ENCODE measurements at places on chromosomes 5 and 9.

GRCh38 chr5:41736641-41737040 is 133.6 kb downstream of the OXCT1 start:
- DNase-seq: no peak

DNA sequence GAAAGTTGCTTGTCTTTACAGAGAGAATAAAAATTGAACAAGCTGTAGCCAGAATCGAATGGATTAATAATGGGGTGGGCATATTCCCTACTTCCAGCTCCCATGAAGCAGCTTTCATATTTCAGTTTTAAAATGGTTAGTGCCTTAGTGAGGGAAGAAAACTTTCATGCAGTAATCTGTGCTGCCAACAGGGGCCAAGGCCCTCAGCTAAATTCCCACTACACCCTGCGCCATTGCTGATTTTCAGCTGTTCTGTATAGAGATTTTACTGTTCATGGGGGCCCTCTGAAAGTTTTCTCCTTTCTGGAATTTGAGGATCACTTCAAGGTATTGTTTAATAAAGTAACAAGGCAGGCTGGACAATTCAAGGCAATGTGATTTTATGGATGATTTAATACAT is 58.2 kb downstream of the CAST start:
- no peak for DNase-seq

GRCh38 chr5:127233590-127233989 is 57.0 kb upstream of the MEGF10 start:
- no peak for DNase-seq

DNA sequence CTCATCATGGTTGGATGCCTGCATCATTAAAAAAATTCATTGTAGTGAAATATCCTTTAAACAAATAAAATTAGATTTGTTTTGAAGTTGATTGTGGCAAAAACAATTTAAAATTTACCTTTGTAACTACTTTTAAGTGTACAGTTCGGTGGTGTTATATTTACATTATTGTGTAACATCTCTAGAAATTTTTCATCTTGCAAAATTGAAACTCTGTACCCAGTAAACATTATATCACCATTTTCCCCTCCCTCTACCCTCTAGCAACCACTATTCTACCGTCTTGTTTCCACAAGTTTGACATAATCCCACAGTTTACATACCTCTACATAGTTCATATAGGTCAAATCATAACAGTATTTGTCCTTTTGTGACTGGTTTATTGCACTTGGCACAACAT is 2.0 kb upstream of the KIAA1958 start:
- no peak for DNase-seq

DNA sequence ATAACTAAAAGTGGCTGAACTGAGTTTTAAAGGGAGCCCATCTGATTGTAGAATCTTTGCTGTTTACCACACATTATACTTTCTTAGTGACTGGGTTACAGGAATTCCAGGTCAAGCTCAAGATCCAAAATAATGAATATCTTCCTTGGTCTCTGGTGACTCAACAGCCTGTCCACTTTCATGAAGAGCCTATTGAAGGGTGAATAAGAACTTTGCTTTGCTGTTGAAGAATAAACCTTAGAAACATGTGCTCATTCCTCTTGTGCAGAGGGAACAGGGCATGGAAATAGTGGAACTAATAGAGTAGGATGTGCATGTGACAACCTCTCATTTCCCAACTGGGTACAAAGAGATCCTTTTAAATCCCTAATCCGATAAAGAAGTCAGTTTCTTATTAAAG is 21.4 kb downstream of the ALDH1A1 start:
- no peak for DNase-seq

GRCh38 chr5:61082516-61083280 is 79.6 kb downstream of the SMIM15 start:
- DNase-seq: no peak

GRCh38 chr5:5741418-5741817 is 318.9 kb downstream of the ICE1 start:
- no peak for DNase-seq

GRCh38 chr5:172498431-172499129 is 44.3 kb upstream of the SH3PXD2B start:
- no peak for DNase-seq

GRCh38 chr5:126484253-126484652 is 61.0 kb downstream of the GRAMD2B start:
- no peak for DNase-seq

GRCh38 chr5:155017610-155018009 is 4.1 kb downstream of the KIF4B start:
- no peak for DNase-seq

DNA sequence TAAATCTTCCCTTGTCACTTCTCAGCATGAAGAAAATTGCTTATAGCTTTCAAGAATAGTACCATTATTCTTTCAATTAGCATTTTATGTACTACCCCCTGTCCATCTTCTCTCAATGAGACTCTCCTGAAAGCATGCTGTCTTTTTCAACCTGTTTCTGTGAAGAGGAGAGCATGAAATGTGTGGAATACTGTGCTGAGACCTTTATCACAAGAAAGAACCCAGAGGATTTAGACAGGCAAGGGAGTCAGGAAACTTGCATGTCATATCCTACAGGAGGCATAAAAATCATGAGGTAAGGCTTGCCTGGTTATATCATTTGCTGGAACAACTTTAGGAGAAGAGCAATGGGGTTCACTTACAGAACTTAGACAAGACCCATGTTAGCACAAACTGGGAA is 56.7 kb upstream of the LPAR1 start:
- peak; percentile 7 for DNase-seq

DNA sequence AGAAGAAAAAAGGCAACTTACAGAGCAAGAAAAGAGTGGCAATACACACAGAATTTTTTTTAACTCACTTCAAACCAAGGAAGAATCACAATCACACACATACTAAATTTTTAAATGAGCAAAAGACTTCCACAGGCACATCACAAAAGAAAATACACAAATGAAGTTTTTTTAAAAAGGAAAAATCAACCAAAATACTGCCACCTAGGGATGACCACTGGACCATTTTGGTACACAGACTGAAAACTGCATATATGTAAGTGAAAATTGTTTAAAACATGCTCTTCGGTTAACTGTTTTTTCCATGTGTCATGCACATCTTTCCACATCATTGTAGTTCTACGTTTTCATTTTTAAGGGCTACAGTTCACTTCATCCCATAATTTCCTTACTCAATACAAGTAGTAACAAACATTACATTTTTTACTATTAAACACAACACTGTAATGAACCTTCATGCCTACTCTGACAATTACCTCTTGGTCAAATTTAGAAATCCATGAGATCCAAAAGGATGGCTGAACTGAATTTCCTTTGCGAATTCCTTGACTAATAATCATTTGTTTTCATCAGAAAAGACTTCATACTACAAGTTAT is 79.0 kb downstream of the FBXW11 start:
- DNase-seq: no peak

DNA sequence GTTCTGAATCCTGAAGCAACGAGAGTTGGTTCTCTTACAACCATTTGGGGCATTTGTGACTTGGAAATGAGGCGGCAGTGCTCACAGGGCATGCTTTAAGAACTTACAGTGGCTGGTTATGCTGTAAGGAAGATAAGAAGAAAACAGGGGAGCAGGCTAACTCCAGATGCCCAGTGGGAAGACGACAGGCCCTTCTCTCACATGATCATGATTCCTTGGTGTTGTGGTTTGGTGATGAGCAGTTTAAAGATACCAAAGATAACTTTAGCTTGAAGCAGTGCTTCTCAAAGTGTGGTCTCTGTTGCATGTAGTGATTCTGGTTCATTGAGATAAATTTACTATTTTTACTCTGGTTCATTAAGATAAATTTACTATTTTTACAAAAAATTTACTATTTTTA is 2.6 kb upstream of the HABP4 start:
- no peak for DNase-seq

DNA sequence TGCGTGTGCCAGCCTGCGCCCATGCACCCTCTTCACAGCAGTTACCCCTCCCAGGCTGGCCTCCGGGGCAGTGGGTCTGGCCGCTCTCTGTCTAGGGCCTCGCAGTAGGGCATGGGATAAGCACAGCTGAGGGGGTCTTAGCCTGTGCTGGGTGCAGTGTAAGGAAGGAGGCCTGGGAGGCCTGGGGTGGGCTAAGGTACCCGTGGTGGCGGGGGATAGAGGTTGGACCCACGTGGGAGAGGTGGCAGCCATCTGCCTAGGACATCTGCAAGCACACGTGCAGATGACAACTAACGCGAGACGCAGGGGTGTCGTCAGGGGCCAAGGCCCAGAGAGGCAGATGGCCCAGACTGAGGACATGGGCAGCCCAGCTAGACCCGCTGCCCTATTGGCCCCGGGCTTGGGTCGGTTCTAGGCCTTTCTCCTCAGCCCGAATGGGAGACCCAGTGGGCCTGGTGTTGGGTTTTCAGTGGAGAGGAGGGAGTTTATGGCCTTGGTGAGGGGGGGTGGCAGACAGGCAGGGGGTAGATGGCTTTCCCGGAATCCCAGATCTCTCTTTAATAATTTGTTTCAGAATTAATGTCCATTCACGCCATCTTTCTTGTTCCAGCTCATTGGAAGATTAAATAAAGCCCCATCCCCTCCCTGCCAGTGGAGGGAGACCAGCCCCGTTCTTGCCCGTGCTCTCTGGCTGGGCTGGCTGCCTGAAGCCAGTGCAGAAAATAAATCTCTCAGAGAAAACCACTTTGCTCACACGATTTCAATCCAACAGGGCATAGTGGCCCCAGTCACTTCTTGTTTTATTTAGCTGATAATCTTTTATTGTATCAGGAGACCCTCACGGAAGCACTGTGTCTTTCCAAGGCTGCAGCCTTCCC is 154.2 kb downstream of the GAPVD1 start:
- DNase-seq: no peak

- no peak for DNase-seq
These were observed 52.6 kb upstream of the FANCC start for GRCh38 chr9:95370064-95370463.

DNA sequence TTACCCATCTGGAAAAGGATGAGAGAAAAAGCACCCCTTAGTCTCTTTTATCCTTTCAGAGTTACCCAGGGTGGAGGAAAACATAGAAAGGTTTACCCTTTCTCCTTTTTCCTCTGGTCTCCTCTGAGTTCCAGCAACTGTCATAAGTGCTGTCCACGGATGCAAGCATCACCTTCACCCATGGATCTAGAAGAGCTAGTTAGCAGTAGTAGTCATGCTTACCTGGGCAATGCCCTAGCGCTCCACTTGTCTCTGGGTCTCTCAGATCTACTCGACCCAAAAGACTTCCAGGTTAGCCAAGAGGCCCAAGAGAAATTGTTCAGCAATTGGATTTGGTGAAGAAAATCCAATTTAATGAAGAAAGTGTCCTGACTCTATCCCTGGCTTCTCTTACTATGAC is 656.2 kb upstream of the PTPRD start:
- DNase-seq: no peak

DNA sequence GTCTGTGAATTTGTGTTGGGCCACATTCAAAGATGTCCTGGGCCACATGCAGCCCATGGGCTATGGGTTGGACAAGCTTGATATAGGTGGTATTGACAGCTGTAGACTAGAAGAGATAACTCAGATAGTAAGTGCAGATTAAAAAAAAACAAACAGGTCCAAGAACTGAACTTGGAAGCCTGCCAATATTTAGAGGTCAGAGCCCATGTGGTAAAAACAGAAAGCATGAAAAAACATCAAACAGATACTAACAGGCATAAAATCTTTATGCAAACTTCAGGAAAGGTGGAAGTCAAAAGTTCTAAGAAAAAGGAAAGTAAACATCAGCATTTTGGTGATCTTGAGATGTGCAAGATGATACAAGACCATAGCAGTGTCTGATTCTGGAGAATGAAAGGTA is 155.1 kb upstream of the NR4A3 start:
- DNase-seq: no peak

GRCh38 chr5:14413331-14413750 is 168.3 kb upstream of the OTULINL start:
- DNase-seq: no peak

DNA sequence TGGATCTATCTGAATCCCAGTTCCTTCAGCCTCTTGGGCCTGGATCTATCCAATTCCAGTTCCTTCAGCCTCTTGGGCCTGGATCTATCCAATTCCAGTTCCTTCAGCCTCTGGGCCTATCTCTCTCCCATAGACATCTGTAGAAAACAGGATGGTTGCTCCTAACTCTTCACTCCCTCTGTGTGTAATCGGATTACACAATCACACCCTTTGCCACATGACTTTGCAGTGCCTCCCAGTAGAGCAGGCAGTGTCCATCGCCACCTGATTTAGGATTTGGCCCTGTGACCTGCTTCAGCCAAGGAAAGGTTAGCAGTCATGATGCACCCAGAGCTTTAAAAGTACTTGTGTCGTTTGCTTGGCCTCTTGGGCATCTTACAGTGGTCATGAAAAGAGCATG is 56.7 kb downstream of the LHX2 start:
- no peak for DNase-seq

DNA sequence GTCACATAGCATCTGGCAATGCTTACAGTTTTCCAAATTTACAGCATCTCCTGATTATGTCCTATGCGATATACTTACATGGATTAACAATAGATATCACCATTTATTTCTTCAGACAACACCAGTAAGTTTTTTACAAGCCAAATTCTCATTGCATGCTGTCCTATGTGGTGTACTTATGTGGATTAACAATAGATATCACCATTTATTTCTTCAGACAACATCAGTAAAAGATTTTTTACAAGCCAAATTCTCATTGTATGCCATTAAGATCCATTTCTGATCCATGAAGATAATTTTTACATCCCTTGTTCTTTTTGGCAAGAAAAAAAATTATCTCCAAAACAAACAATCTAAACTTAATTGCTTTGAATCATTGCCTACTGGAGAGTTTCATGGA is 340.9 kb downstream of the KCNN2 start:
- no peak for DNase-seq

GRCh38 chr9:134408939-134409737 is 82.9 kb downstream of the RXRA start:
- no peak for DNase-seq
